ENCODE measurements at places on chromosomes 12 and 14.

- DNase-seq, result no peak
Measured at GRCh38 chr12:124774462-124775167, 89.0 kb downstream of the SCARB1 start.

DNA sequence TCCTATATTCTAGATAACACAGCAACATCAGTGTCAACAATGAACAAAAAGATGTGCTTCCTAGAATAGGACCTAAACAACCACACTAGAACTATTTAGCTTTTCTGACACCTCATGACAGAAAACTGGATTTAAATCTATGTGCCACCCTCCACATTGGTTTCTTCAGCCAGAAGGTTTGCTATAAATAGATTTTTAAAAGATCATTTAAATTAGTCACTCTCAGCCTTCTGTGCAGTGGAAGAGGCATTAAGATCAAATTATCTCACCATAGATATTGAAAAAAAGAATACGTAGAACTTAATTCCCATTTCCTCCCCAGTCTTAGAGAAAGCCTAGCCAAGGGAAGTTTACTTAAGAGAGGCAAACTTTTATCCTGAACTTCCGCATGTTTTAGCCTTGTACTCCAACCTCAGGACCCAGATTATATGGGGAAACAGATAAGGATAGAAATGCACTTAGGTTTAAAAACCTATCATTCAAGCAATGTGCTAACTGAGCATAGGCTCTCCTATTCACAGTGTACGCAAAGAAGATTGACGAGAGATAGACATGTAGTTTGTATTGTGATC, 59.6 kb downstream of the NELL2 start:
- no peak for DNase-seq

- no peak for DNase-seq
Measured at GRCh38 chr12:49809906-49810389, 18.3 kb downstream of the NCKAP5L start.

DNA sequence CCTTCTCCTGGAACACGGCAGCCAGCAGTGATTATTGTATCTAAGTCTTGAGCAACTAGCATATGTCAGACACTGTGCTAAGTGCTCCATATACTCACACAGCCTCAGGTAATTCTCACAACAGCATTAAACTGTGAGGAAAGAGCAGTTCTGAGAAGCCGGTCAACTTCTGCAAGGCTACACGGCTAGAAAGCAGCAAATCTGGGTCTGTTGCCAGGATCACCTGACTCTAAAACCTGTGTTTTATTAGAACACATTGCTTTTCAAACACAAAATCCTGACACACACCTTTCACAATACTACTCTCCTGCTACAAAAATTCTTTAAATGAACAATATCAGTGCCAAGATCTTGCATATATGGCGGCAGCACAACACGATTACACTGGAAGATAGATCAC, 49.8 kb upstream of the CRACR2A start:
- DNase-seq, result no peak

GRCh38 chr12:52879394-52880351, 25.2 kb downstream of the KRT8 start:
- peak; percentile 86 for DNase-seq

GRCh38 chr14:105431256-105431655, 11.6 kb downstream of the MTA1 start:
- no peak for DNase-seq

DNA sequence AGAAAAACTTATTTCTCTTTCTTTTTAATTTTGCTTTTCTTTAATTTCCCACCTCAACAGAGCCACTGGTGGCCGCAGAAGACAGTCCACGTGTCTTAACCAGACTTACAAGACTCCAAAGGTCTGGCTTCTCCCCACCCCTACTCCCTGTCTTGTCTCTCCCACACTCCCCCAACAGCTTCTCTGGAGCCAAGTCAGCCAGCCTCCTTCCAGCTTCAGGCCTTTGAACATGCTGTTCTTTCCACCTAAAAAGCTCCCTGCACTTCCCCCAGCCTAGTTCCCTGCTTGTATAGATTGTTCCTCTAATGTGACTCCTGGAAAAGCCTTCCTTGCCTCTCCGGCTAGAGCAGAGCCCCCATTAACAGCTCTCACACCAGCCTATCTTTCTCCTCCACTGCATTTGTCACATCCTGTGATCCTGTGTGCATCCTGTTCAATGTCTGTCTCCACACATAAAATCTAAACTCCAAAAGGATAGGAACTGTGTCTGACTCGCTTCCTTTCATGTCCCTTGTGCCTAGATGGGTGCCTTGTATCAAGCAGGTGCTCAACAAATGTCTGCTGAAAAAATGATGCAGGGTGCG, 7.8 kb upstream of the DYNLL1 start:
- DNase-seq, result no peak

DNA sequence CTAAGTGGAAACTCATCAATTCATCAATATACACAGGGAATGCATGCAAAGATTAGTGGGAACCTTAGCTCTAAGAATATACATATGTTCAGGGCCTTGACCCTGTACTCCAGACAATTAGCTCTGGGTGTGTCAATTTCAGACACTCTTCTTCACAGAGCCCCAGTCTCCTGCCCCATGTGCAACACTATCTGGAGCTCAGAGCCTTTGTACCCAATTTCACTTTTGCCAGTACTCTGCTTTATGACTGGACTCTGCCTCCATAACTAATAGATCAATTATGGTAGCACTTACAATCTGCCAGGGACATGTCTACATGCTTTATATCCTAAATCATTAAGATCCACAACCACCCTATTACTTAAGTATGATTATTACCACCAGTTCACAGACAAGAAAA, 152.5 kb upstream of the PLEKHG7 start:
- DNase-seq, result no peak

GRCh38 chr12:57244312-57244696, 6.7 kb downstream of the STAC3 start:
- DNase-seq, result no peak

DNA sequence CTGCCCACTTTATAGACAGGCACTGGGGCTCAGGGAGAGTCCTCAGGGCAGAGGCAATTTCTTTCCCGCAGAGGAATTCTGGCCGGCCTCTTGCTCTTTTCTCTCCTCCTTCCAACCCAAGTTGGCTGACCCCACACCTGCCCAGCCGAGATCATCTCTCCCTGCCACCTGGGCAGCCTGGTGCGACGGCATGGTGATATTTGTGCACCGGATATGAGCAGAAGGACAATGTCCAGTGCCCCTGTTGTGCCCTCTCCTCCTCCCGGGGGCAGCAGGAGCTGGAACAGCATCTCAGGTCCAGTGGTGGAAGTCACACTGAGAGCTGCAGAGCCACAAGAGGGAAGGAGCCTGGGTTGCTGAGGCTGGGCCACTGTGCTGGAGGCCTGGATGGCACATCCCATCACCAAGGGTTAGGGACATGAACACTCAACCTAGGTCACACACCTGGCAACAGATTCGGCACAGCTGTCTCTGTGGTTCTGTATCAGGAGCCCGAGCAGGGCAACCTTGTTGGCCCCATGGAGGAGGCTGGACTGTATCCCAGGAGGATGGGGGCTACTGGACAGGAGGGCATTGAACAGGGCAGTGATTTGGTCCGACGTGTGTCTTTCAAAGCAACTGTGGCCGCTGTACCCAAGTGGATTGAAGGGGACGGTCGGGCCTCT, 57.7 kb upstream of the DIO3 start:
- no peak for DNase-seq

GRCh38 chr12:40827683-40828592, 135.7 kb downstream of the CNTN1 start:
- no peak for DNase-seq

GRCh38 chr14:100201701-100202100, 37.2 kb upstream of the YY1 start:
- DNase-seq, result no peak

DNA sequence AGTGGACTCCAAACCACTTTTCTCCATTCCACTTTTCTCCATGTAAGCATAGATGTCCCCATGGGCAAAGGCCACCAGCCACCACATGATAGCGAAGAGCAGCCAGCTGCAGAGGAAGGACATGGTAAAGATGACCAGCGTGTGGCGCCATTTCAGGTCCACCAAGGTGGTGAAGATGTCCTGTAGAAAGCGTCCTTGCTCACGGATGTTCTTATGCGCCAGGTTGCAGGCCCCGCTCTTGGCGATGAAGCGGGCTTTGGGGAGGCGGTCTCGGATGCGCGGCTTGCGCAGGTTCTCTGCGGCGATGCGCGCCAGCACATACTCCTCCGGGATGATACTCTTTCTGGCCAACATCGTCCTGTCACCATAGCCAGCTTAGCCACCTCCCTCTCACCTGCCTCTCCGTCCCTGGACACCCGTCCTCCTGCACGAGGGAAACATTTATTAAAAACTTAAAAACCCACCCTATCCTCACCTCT, 1.2 kb downstream of the KCNJ8 start:
- no peak for DNase-seq

DNA sequence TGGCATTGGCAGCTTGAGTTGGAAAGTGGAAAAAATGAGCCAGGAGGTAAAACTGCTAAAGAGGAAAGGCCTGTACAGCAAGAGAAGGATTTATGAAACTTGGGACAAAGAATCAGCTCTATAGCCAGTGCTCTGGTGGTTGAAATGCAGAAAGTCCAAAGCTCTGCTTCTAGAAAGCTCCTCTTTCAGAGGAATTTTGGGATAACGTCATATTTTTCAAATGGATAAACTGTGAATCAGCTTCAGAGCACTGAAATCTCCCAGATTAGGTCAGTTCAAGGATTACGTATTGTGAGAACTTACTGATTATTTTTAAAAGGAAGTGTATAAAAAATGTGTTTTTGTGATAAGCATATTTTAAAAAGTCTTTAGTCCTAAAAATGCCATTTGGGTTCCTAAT, 203.1 kb upstream of the CNOT2 start:
- no peak for DNase-seq

GRCh38 chr12:77919450-77919849, 88.8 kb downstream of the NAV3 start:
- no peak for DNase-seq

DNA sequence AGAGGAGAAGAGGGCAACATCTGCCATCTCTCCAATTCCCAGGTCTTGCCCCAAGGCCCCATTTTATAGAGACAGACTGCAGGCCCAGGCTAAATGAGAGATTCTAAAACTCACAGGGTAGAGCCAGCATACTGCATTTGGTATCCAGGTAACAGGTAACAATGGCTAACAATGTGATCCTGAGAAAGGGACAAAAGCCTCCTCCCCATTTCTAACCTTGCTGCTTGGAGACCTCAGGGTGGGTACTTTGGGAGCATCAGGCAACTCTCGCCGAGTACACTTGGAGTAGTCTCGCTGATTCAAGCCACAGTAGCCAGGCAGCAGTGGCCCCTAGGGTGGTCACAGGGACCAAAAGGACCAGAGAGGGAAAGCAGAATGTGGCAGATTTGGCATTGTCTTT, 162.6 kb upstream of the PLEKHA5 start:
- DNase-seq, result no peak

DNA sequence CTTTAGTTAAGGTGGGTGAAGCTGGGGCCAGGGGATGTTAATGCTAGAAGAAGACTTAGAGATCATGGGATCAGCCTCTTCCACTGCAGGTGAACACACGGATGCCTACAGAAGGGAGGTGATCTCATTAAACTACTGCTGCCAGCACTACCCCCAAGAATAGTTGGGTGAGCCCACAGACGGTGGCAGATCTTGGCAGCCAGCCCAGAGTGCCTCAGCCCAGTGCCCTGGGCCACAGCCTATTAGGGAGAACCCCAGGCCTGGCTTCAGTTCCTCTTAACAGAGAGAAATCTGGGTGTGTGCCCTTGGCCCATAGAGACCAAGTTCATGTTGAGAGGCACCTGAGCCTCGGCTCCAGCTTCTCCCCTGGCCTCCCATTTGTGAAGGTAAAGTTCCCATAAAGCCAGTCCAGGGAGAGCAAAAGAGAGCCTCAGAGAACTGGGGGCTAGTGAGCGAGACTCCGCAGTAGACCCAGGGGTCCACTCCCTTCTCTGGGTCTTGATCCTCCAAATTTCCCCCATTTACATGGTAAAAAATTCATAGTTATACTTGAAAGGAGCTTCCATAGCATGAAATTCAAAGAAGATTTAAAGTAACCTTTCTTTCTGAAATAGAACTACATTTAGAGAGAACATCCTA, 125.0 kb upstream of the CCND2 start:
- DNase-seq, result peak; percentile 41

DNA sequence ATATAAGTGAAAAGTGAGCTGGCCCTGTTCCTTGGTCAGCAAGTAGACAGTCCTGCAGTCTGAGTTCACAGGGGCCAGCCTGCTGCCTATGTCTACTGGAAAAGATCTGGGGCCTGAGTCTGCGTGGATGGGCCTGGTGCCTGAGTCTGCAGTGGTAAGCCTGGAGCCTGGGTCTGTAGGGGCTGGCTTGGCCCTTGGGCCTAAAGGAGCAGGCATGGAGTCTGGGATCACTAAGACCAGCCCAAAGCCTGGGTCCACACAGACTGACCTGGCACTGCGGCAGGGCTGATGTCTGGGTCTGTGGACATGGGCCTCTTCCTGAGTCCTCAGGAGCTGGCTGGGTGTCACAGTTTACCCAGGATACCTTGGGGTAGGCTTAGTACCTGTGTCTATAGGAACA, 95.4 kb downstream of the KLHL28 start:
- DNase-seq, result no peak

DNA sequence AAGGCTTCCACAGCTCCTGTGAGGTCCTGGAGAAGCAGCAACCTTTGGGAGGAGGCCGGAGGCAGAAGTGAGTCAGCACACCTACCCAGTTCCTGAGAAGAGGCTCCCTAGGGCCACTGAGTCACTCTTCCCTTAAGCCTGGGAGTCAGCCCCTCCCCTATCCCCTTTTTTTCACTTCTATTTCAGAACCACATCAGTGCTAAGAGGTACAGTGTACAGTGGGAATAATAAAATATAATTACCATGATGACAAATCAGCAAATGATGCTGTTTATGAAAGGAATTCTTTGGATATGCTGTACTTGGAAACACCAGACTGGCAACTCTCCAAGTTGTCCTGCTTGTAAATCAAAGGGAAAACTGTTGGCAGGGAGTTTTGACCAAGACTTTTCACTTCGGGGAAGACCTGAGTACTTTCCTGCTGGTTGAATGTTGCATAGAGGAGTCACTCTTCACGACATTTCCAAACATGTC, 7.8 kb upstream of the TBPL2 start:
- DNase-seq, result no peak

DNA sequence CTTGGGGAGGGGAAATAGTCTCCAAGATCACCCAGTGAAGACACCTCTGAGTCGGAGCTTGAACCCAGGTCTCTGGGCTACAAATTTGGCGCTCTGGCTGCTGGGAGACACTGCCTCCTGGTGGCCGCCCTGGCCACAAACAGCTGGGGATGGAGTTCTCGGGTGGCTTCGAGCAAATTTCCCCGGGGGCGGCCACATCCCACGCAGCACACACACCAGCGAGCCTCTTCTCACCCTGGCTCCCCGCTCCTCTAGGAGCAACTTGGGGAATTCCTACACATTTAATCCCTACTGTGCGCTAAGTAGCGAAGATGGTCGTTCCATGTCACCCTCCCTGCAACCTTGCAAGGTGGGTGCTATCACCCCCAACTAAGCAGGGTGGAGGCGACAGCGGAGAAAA, 66.2 kb upstream of the BEGAIN start:
- DNase-seq, result no peak

GRCh38 chr12:126547905-126548304, 1482.7 kb downstream of the AACS start:
- no peak for DNase-seq
